ENCODE measurements at places on chromosomes 7 and 10.

- DNase-seq: no peak
Measured at GRCh38 chr10:5532307-5532605, 7.5 kb downstream of the CALML3 start.

DNA sequence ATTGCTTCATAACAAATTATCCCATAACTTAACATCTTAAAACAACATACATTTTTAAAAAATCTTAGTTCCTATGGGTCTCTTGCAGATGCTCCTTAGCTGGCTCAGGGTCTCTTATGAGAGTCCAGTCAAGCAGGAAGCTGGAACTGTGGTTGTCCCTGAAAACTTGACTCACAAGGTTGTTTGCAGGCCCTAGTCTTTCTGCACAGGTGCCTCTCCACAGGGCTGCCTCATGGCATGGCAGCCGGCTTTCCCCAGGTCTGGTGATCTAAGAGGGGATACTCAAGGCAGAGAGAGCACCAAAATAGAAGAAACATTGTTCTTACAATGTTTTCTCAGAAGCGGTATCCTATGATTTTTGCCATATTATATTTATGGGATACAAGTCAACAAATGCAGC, 127.1 kb downstream of the CDK14 start:
- no peak for DNase-seq

- no peak for DNase-seq
Measured at GRCh38 chr10:71641986-71642385, 77.6 kb downstream of the C10orf105 start.

- no peak for DNase-seq
Measured at GRCh38 chr7:80312139-80312661, 177.6 kb downstream of the GNAI1 start.

- DNase-seq: no peak
Measured at GRCh38 chr7:133846203-133846945, 280.8 kb upstream of the LRGUK start.

Measured in anterior cingulate cortex (tissue), 58 donors.